ENCODE measurements at places on chromosomes 3 and 15.

GRCh38 chr3:5494905-5495519 lies 307.5 kb downstream of the EDEM1 start:
- DNase-seq: no peak

- peak; percentile 31 for DNase-seq
Observed at GRCh38 chr3:41304593-41304992, 105.3 kb downstream of the CTNNB1 start.

- DNase-seq: no peak
Observed at GRCh38 chr3:185330238-185330637, 32.7 kb upstream of the MAP3K13 start.

DNA sequence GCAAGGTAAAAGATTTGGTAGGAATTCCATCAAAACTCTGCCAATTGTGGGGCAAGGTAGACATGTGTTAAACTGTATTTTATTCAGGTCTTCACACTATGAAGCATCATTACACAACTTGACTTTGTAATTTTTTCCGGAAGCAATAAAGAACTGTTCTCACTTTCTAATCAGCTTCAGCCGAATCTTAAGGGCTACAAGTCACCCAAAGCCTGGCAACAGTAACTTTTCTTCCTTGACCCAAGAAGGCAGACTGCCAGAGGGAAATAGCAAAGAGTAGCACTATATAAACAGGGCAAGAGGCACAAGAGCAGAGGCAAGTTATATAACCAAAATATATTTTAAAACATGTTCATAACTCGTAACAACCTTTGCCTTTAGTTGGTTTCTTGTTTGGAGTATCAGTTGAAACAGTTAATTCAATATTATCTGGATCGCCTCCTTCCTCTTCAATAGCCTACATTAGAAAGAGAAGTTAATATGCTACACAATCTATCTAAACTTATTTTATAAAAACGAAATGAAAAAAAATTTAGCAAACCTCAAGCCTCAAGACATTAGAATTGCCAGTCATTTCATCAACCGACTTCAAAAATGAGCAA lies 1.4 kb downstream of the SLTM start:
- peak; percentile 72 for DNase-seq

DNA sequence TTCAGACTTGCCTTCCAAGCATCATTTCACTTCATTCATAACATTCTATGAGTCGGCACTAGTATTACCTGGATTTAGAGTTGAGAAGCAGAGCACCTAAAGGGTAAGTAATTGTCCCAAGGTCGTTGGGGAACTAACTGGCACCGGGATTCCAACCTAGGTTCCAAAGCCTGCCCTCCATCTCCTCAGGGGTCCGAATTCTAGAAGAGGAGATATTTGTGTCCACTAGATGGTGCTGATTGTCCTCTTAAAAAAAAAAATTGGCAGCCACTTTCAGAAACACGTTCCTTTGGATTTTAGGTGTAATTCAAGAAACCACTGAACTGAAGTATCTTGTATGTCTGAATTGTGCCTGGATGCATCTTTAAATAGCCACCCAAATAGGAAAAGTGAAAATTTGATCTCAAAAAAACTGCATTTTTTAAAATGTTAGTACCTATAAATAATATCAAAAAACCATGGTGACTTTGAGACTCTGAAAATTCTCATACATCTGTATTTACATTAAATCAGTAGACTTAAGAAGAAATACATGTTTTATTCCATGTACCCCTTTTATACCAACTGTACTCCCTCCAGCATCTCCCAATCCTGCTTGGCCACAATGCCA lies 3.9 kb upstream of the FSIP1 start:
- peak; percentile 75 for DNase-seq

DNA sequence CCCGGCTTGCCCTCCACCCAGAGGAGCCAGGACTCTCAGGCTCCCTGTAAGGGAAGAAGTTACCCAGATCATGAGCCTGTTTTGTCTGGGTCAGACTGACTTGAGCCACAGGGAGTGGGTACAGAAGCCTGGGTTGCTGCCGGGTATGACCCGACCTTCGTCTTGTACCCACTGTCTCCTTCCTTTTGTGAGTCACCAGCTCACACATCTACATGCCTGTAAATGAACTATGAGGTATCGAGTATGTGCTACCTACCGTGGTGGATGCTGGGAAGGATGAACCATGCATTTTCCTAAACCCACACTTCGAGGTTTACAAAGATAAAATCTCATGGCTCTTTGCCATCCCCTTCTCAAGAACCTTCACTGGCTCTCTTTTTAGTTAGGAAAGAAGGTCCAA lies 56.9 kb downstream of the CACNA1D start:
- DNase-seq: peak; percentile 4

- DNase-seq: no peak
Observed at GRCh38 chr15:59605994-59606393, 5.6 kb upstream of the GCNT3 start.

- peak; percentile 46 for DNase-seq
Observed at GRCh38 chr3:86930181-86930580, 60.8 kb downstream of the VGLL3 start.

DNA sequence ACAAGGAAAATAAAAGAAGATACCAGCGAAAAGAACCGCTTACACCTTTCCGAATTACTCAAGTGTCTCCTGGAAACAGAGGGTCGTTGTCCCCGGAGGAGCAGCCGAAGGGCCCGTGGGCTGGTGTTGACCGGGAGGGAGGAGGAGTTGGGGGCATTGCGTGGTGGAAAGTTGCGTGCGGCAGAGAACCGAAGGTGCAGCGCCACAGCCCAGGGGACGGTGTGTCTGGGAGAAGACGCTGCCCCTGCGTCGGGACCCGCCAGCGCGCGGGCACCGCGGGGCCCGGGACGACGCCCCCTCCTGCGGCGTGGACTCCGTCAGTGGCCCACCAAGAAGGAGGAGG lies 325 bp downstream of the ALCAM start:
- peak; percentile 29 for DNase-seq

- DNase-seq: peak; percentile 77
Observed at GRCh38 chr3:141305436-141305835, 62.9 kb upstream of the ZBTB38 start.

DNA sequence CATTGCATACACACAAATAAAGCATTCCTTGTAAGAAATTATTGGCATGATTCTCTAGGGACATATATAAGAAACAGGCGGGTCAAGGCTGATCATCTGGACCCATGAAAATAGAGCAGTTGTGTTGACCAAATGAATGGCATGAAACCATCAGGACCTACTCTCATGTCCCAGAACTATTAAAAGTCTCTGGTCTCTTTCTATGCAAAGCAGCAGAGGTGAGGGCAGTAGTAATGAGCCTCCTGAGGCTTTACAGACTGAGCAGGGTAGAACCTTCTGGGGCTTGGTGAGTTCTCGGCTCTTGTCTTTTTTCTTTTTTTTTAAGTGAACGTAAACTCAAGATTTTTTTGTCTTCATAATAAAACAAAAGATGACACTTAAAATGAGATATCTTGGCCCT lies 9.3 kb downstream of the GLDN start:
- no peak for DNase-seq

- no peak for DNase-seq
Observed at GRCh38 chr3:41116851-41117250, 82.5 kb upstream of the CTNNB1 start.

- DNase-seq: no peak
Observed at GRCh38 chr3:124574012-124574411, 156.2 kb upstream of the UMPS start.

DNA sequence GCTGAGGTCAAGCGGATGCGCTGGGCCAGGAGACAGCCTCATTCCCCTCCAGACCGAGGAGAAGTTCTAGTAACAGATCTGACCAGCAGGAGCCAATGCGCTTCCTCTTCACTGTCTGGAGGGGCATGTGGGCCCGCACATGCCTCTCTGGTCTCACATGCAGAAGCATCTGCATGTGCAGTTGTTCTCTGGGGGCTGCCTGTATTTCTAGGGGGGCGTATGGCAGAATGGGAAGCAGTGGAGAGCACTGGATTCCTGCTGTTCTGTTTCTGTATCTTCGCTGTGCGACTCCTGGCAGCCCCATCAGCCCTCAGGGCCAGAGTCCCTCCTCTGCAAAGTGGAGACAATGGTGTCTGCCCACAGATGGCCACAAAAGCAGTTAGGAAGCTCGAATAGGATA lies 170.4 kb upstream of the IQSEC1 start:
- DNase-seq: no peak

GRCh38 chr3:139538733-139539132 lies 809 bp downstream of the RBP1 start:
- no peak for DNase-seq

DNA sequence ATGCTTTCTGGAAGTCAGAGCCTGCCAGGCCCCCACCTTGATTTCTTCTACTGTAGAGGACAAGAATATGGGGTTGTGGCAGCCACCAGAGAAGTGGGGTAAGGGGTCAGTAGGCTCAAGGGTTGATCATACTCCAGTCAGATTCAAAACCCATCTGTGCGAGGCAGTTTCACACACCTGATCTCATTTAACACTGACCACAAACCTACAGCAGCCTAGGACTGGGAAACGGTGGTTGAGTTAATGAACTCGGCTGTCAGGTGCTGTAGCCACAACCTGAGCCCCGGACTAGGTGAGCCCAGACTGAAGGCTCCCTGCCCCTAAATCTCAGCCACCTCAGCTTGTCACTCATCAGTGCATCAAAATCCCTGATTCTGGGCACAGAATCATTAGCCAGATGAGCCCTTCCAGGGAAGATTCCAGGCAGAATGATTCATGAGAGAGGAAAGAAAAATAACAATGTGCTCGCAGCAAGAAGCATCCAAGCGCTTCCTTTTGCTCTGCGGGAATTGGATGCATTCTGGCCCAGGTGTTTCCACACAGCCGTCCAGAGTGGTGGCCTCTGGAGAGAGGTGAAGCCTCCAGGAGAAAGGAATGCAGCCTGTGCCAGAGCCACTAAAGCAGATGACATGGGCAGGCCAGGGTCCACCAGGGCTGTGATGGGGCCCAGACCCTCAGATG lies 102.1 kb downstream of the SRGAP3 start:
- no peak for DNase-seq

GRCh38 chr3:64773137-64773536 lies 85.3 kb upstream of the ADAMTS9 start:
- DNase-seq: no peak

- no peak for DNase-seq
Observed at GRCh38 chr15:45572617-45573016, 14.6 kb upstream of the BLOC1S6 start.

DNA sequence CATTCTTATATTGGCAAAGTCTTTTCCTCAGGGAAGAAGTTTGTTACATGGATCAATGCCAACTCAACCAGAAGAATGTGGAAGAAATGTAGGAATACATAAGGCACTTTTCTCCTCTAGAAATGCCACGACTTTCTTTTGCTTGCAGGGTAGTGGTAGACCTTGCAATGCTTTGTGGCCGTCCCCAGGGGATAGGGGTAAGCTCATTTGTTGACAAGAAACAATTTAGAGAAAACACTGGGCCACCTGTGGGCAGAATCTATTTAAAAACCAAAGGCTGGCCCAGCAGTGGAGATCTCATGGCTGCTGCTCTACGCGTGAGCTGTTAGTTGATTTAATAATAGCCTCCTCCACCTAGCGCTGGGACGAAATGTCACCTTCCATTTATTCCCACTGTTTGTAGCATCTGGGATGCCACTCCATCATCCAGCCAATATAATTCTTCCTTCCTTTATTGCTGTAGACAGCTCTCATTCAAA lies 64.6 kb upstream of the PFN2 start:
- DNase-seq: peak; percentile 40

- DNase-seq: peak; percentile 23
Observed at GRCh38 chr3:158953131-158953530, 151.3 kb downstream of the MFSD1 start.

DNA sequence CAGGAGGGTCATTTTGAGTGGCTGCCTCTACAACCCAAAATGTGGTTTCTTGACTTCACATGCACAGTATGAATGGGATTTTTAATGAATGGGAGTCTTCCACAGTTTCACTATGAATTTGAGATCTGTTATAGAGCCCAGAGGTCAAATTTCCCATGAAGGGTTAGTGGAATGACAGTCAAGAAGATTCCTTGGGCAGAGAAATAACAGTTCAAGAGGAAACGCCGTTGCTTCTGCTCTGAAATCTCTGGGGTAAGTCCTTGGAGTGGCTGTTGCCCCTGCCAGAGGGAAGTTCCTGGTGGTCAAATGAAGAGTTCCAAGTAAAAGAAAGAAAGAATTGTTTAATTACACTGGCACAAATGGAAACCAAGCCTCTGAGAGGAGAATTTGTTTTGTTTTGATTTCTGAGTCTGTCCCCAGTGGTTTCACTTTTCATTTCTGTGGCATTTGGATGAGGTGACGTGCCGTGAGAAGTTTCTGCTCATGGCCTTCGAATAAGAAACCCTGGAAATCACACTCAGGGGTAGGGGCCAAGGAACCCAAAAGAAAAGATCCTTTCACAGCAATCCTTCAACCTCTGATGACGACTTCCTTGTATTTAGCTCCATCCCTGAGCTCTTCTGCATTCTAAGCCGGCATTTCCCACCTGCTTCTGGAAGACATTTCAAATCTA lies 77.5 kb upstream of the IL12A start:
- no peak for DNase-seq

- no peak for DNase-seq
Observed at GRCh38 chr3:84066915-84067314, 891.9 kb upstream of the CADM2 start.

DNA sequence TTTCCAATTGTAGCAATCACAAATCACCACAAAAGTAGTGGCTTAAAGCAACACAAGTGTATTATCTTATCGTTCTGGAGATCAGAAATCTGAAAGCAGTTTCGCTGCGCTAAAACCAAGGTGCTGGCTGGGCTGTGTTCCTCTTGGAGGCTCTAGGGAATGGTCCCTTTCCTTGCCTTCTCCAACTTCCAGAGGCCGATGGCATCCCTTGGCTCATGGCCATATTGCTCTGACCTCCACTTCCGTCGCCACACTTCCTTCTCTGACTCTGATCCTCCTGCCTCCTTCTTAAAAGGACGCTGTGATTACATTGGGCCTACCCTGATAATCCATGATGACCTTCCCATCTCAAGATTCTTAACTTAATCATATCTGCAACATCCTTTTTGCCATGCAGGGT lies 10.7 kb upstream of the PAQR5 start:
- DNase-seq: no peak

DNA sequence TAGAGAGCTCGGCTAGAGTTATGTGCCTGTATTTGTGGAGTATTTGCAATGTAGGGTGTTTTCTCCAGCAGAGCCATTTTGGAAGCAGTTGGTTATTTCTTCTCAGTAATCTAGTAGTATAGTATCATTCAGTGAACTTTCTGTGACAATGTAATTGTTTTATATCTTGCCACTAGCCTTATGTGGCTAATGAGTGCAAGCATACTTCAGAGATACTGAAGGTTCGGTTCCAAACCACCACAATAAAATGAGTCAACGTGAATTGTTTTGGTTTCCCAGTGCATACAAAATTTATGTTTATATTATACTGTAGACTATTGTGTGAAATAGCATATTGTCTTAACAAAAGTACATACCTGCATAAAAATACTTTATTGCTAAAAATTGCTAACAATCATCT lies 286.9 kb upstream of the TBL1XR1 start:
- DNase-seq: peak; percentile 31

GRCh38 chr3:186169379-186169778 lies 60.5 kb upstream of the ETV5 start:
- DNase-seq: no peak

DNA sequence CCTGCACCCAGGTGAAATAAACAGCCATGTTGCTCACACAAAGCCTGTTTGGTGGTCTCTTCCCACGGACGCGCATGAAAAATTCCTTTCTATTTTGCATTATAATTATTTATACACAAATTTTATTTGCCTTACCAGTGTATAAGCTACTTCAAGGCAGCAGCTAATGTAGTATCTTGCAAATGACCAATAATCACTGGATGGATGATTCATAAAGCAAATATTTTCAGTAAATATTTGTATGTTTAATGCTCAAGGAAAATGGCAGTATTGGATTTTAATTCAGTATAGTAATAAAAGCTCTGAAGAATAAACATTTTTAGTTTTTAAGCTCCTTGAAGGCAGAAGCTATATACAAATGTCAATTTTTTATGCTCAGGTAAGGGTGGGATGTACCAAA lies 158.7 kb upstream of the NANOGP8 start:
- DNase-seq: peak; percentile 11

Data from EH (cell line).